ENCODE measurements at places on chromosomes 5 and 9.
A peak's percentile ranks its signal among the peaks of the same experiment; 100 is the strongest.

- DNase-seq: no peak
These were observed 34.6 kb downstream of the PLAC8L1 start for GRCh38 chr5:146070746-146071145.

DNA sequence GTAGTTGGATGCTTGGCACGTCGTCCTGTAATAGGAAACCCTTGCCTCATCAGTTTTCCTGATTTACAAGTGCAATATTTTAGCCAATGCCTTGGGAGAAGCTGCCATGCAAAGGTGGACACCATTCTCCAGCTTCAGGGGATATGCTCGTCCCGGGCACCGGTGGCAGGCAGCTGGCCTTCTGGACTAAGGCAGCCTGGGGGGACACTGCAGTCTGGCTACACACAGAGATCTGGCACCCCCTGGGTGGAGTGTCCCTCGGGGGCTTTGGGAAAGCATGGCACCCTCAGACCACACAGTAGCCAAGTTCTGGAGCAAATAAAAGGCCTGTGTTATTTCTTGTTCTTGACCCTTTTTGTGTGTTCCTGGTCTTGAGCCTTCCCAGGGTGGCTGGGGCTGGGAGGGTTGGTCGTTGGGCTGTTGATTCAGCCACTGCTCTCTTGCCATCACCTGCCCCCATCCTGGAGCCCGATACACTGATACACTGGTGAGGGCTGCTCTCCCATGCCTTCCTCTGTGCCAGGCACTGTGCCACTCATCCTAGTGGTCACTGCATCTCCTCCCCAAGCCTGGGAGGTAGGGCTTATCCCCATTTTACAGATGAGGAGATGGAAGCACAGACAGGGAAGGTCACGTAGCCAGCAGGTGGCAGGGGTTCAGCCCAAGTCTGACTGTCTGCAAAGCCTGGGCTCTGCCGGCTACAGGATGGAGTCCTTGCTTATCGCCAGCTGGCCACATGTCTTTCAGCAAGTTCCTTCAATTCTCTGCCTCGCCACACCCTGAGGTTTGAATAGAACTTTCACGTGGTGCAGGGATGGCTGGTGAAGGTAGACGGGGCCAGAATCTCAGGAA lies 134.1 kb downstream of the RGS3 start:
- DNase-seq: no peak

GRCh38 chr5:179828756-179829421 lies 8.2 kb downstream of the SQSTM1 start:
- DNase-seq: no peak

DNA sequence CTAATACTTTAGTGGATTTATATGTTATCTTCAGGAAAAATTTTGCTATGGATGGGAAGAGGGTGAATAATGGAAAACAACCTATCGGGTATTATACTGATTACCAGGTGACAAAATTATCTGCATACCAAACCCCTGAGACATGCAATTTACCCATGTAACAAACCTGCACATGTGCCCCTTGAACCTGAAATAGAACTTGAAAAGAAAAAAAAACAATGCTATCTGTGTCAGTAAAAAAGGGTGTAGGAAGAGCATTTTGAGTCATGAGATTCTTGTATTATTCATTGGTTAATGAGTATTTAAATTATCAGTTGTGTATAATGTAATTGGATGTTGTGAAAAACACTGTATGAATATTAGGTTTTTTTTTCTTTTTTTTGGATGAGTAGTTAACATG lies 75.4 kb downstream of the PRR16 start:
- DNase-seq: no peak

DNA sequence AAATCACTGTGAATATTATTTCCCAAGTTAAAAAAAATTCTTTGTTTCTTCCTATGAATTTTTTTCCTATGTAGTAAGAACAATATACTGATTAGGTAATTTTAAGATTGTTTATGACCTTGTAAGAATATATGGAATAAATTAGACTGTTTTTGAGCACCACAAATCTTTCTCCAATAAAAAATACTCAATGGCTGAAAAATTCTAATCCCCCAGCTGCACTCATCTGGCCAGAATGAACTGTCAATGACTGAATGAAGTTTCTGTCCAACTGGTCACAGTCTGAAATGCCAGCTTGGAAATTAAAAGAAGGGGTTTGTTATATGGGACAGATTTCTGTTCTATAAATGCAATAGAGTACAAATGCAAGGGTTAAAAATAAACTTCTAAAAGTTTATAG lies 569.5 kb upstream of the SEMA6A start:
- no peak for DNase-seq

- DNase-seq: no peak
These were observed 235.2 kb downstream of the PLK2 start for GRCh38 chr5:58224661-58225060.

DNA sequence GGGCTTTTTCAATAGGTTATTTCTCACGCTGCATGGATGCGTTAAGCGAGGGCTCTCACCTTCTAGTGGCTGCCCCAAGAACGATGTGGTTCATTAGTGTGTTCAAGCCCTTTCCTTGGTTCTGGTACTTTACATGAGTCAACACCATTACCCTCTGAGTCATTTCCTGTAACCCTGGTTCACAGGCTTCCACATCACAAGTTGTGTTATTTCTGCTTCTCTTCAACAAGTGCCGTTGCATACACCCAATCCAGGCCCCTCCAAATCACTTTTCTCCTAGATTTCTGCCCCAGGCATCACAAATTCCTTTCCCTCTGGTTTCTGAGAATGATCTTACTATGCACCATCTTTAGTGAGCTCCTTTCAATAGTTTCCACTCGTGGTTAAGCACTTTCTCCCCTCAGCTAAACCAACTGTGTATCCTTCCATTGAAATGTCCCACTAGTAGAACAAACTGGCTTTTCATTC lies 69.5 kb upstream of the RAD23B start:
- peak; percentile 1 for DNase-seq

DNA sequence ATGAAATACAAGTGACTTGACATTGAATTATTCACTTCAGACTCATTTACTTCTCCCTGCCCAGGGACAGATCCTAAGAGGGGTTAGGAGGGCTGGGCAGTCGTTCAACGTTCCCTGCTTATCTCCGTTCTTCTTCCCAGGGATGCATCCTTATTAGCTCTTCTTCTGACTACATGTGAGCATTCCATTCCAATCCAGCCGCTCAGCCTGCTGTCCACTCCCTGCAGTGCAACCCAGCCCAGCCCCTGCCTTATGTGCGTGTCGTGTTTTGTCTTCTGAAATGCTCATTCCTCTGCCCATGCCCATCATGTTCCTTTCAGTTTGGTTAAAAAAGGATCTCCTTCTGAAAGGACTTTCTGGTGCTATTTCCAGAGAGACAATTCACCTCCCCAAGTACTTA lies 64.7 kb upstream of the PALM2AKAP2 start:
- no peak for DNase-seq

DNA sequence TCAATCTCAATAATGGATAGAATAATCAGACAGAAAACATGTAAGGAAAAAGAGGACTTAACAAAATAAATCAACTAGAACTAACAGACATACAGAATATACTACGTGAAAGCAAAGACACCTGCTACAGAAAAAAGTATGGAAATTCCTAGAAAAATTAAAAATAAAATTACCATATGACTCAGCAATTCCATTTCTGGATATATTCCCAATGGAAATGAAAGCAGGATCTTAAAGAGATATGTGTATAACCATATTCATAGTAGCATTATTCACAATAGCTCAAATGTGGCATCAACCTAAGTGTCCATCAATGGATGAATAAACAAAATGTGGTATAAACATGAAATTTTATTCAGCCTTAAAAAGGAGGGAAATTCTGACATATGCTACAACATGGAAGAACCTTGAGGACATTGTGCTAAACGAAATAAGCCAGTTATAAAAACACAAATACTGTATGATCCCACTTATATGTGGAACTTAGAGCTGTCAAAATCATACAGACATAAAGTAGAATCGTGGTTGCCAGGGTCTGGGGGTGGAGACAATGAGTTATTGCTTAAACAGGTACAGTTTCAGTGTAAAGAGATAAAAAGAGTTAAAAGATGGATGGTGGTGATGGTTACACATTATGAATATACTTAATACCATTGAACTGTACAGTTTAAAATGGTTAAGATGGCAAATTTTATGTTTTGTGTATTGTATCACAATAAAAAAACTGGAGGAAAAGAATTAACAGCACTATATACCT lies 6.9 kb downstream of the PLAA start:
- no peak for DNase-seq

DNA sequence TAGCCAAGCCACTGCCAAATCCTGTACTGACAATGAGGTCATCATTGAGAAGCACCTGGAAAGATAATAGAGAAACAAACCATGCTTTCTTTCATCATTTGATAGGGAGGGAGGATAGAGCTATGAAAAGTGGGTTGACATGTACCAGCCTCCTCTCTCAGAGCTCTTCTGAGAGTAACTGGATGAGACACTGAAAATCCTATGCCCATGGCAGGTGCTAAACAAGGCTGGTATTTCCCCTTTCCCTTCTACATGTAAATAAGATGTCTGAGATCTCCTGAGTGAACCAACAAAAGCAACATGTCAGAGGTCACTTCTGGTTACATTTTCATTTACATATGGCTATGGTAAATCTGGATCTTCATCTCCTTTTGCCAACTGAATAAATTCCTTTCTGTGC lies 45.3 kb upstream of the TRAF1 start:
- no peak for DNase-seq

DNA sequence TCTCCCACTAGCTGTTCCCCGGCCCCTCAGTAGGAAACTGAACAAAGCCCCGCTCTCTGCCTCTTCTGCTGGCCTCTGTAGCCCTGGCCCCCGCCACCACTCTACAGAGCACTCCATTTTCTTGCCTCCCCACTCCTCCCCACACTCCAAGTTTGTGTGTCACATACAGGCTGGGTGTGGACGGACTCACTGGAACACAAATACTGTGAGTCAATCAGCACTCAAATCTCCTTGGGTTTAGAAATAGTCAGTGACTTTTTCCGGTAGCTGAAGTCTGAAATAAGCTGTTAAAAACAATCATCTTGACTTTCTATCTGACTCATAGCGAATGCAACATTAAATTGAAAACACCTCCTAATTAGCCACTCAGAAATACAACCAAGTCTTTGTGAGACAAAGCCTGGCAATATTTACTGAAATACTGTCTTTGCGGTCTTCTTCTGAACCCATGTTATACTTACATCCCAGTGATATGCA lies 122.5 kb downstream of the LHFPL2 start:
- DNase-seq: no peak

DNA sequence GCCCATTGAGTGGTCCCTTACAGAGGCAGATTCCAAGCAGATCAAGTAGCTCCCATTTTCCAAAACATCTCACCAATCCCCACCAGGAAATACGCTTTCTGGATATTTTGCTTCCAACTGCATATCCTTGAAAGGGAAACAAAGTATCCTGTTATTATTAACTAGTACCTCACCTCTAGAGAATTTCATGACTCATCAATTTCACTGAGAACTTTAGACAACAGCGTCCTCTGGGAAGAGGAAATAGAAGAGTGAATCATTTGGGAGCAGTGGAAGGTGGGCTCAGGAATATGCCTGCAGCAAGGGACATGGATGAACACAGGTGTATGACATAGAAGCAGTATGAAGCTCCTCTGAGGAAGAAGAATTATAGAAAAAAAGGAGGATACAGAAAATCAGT lies 186.7 kb downstream of the MARCHF11 start:
- DNase-seq: no peak

GRCh38 chr5:21802869-21803490 lies 1050.2 kb downstream of the CDH12 start:
- no peak for DNase-seq

DNA sequence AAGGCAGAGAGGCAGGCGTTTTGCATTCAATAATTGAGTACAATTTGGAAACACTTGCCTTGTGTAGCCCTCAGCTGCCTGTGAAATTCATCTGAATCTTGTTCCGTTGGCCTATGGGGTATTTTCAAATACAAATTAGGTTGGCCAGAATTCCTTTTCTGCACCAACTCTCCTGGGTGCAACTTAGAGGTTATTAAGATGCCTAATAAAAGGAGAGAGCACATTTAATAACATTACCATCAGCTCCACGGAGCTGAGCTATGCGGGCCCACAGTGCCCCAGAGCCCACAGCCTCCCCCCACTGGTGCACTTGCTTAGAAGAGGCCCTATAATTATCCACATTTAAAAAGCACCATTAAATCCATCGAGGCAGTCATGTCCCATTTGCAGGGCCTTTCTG lies 367.6 kb upstream of the CLINT1 start:
- DNase-seq: no peak

DNA sequence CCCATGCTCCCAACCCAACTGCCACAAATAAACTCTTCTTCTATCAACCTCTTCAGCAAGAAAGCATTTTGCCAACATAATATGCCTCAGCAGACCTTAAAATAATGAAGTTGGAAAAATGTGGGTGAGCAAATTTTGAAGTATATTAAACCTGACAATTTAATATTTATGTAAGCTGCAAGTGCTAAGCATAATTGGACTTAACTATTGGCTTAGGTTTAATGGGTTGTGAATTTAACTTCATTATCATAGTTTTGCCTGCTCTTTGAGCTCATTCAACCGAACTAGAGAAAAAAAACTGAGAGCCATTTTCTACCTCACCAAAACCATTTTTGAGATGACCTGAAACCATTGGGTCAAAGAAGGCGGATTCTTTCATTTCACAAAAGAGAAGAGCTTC lies 805.5 kb upstream of the DMAC1 start:
- no peak for DNase-seq

- DNase-seq: no peak
These were observed 63.0 kb downstream of the EXOSC2 start for GRCh38 chr9:130756455-130757152.

GRCh38 chr5:93589152-93589828 lies 6.3 kb downstream of the NR2F1 start:
- no peak for DNase-seq

GRCh38 chr9:137205126-137206069 lies at the start of the genes NDOR1 and TMEM203:
TSS of gene NDOR1 (plus strand) at chr9:137205700. CDS start at chr9:137205778, 78 bp downstream.
TSS of gene TMEM203 (minus strand) at chr9:137205648. CDS start at chr9:137205414, 234 bp downstream.
- peak; percentile 89 for DNase-seq

All from stimulated activated CD8-positive, alpha-beta memory T cell treated with anti-CD3 and anti-CD28 coated beads, Interleukin-15, amount 100 ng/mL, for 1 hour (primary cell).